ENCODE measurements at places on chromosomes 2 and 18.

DNA sequence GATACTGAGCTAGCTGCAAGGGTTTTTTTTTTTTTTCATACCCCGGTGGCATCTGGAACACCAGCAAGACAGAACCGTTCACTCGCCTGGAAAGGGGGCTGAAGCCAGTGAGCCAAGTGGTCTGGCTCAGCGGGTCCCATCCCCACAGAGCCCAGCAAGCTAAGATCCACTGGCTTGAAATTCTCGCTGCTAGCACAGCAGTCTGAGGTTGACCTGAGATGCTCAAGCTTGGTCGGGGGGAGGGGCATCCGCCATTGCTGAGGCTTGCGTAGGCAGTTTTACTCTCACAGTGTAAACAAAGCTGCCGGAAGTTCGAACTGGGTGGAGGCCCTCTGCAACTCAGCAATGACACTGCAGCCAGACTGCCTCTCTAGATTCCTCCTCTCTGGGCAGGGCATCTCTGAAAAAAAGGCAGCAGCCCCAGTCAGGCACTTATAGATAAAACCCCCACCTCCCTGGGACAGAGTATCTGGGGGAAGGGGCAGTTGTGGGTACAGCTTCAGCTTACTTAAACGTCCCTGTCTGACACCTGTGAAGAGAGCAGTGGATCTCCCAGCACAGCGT, 5.1 kb upstream of the MIB1 start:
- DNase-seq: peak; percentile 6

GRCh38 chr18:55694291-55694690, 106.3 kb upstream of the TCF4 start:
- no peak for DNase-seq

DNA sequence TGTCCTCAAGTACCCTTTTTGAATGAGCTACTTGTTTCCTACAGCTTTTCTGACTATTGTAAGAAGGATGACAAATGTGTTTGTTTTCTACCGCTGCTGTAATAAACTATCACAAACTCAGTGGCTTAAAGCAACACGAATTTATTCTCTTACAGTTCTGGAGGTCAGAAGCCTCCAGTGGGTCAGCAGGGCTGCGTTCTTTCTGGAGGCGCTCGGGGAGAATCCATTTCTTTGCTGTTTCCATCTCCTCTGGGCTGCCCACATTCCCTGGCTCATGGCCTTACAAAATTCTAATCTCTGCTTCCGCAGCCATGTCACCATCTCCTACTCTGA, 128.5 kb downstream of the SPP2 start:
- DNase-seq: no peak

DNA sequence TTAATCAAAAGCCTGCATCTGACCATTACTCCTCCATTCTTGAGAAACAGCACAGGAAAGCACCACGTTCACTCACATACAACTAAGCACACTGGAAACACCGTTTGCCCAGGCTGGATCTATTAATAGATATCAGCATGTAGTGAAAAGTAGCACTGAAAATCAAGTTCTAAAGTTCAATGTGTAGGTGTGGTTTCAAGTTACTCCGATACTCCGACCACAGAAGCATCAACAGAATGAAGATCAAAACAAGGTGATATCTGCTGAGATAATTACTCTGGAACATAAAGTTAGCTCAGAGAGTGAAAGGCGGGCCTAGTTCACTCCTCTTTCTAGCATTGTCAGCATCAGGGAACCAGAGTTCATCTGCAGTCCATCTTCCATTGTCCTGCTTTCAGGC, 1367.4 kb upstream of the ACVR2A start:
- no peak for DNase-seq

DNA sequence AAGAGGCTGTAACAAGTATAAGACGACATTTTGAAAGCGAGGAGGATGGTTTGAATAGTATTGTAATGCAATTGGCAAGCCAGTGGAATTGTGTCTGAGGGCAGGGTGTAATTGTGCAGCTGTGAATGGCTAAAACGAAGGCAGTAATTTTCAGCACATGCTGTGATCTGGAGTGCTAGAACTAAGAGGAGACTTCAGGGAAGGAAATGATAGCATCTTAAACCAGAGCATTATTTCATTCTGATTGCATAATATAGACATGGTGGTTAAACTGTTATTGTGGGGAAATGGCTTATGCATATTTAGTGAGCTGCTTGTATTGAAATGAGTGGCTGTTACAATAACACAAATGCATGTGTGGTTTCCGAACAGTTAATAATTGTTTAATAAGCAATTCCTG, 36.3 kb downstream of the THSD7B start:
- DNase-seq: no peak

DNA sequence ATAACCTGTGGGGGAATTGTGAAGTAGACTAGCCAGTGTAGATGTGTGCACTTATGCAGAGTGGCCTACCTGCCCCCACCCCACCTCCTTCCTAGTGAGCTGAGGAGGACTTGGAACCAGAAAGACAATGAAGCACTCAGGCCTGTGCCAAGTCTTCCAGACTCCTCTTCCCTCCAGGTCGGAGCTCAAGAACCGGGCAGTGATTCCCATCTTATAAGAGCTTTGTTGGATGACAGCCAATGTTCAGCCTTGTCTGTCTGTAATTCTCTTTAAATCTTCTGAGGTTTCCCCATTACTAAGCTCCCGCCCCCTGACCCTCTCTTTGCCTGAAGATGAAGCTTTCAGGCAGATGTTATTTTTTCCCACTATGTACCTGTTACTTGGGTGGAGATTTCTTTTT, 121.0 kb downstream of the SMAD2 start:
- DNase-seq: no peak

- no peak for DNase-seq
These were observed 39.5 kb downstream of the METTL8 start for GRCh38 chr2:171394164-171394740.

GRCh38 chr2:51903728-51904127, 871.8 kb upstream of the NRXN1 start:
- DNase-seq: no peak

DNA sequence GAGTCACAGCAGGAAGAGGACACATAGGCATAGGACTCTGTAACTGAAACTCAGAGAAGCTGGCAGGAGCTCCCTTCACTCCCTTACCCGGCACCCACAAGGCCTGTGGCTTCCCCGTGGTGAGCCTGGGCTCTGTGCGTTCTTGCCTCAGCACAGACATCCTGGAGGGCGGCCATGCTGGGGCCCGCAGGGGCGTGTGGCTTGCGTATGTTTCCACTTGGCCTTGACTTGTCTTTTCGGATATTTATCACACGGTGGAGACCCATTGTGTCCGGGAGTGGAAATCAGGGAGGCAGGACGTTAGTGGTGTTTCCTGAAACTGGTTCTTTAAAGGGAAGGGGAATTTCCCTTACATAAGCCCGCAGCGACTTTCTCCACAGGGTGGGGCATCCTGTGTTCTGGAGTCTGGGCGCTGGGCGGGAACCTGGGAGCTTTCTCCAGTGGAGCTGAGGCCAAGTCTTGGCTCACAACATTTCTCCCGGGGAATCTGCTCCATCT, 49.9 kb upstream of the EML6 start:
- peak; percentile 15 for DNase-seq

- no peak for DNase-seq
These were observed 12.1 kb downstream of the EIF4E2 start for GRCh38 chr2:232562515-232563151.

DNA sequence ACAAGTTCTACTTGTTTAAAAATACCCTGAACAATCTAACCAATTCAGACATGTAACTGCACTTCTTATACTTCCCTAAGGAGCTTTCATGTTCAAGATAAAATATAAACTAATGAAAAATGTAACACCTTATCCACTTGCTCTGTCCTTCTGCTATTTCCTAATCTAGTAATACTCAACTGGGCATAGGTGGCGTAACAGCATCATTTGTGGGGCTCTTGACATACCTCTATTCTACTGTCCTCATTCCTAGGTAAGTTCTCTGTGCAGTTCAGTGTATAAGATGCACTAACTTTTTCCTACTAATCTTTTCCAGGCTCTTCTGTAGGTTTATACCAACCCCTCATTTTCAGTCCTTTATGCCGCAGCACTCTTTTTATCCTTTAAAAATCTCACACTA, 36.7 kb downstream of the PRKD3 start:
- no peak for DNase-seq

DNA sequence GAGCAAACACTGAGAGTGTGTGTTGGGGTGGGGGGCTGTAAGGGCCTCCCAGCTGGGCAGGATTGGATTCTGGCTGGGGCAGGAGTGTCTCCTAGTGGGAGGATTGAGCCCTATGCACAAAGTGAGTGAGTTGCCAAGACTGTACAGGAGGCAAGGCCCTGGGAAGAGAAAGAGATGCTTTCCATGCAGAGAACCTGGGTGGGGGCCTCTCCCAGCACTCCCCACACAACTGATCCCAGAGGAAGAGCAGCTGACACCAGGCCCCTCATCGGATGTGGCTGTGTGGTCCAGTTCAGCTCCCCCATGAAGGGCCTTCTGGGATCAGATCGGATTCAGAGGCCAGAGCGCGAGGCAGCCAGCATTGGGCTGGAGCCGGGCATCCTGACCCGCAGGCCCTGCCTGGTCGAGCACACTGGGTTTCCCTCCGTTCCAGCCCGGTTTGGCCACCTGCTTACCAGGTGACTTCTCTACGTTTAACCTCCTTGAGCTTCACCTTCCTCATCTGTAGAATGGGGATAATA, 49.4 kb upstream of the FAHD2A start:
- no peak for DNase-seq

DNA sequence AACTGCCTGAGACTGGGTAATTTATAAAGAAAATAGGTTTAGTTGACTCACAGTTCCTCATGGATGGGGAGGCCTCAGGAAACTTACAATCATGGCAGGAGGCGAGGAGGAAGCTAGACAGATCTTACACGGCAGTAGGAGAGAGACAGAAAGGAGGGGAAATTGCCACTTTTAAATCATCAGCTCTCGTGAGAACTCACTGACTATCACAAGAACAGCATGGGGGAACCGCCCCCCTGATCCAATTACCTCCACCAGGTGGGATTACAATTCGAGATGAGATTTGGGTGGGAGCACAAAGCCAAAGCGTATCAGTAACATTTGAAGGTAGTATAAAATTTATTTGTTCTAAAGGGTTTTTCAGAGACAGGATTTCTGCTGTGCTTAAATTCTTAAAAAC, 5.4 kb downstream of the GALM start:
- DNase-seq: no peak

DNA sequence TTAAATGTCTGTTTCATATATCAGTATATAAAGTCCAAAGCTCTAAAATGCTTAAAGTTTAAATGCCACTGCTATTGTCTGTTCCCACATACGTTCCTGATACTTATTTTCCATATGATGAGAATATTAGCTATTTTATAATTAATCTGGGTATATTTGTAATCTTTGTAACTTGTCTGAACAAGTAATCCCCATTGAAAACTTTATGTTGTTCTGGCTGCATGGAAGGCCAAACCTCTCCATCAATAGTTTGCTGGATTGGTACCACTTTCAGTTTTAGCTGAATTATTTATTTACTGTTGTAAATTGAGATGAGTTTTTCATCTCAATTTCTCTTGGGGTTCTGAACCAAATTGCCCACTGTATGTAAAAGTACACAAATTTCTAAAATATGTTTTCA, 1.5 kb downstream of the MBD5 start:
- no peak for DNase-seq

DNA sequence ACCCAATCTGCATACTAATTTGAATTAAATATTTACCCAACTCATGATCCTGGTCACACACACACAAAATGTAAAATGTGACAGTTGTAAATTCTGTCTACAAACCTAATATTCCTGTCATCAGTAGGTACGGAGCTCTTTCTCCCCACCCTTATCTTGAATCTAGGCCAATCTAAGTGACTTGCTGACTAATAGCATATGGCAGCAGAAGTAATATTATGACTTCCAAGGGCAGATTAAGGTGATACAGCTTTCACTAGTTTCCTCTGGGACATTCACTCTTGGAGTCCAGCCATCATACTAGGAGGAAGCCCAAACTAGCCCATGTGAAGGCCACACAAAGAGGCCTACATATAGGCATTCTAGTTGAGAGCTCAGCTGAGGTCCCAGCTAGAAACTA, 89.4 kb downstream of the TMEM131 start:
- no peak for DNase-seq

DNA sequence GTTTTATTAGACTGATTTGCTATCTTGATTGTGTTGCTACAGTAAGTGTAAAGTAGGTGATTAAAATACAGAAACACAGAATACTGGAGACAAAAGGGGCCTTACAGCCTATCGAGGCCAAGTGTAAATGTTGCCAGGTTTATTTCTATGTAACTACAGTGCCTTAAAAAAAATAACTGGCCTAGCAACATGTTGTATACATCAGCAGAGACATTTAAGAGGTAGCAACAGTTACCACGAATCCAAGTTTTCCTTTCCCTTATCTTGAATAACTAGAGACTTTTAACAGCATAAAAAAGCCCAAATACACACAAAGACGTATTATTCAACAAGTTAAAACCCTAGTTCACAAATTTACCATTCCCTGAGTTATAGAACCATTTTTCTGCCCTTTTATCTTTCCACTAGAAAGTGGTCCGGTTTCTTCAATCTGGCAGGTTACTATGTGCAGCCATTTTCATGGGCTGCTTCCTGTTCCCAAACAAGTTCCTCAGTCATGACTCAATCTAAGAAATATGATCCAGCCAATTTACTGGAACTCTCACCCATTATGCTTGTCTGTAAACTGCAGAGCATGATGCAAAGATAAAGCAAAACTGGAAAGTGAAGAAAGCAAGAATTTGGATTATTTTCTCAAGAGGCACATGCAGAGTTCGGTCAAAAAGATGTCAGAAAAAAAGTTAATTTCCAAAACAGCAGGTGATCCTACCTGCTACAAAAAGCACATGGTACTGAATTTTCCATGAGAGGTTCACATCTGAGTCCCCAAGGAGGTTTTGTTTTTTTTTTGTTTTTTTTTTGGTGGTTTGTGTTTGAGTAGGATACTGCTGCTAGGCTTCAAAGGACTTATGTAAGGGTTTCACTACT, 22.2 kb downstream of the NFE2L2 start:
- DNase-seq: no peak
